M059J (cell line): ENCODE measurements at places on chromosomes 6 and 20.

DNA sequence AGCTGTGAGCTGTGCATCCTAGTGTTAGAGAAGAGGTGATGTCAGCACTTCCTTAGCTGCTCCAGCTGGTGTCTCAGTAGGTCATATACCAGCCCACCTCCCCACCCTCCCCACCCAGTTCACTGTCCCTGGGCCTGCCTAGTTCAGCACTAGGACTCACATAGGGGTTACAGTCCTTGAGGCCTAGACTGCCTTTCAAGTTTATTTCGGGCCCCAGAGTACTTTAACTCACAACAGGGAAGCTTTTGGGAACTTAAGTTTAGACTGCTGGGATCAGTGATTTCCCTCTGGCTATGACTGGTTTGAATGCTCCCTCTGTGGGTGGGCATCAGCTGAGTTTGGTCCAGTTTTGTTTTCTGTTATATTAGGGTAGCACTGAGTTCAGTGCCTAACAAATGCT is 139.2 kb upstream of the MMS22L start:
- no peak for DNase-seq

DNA sequence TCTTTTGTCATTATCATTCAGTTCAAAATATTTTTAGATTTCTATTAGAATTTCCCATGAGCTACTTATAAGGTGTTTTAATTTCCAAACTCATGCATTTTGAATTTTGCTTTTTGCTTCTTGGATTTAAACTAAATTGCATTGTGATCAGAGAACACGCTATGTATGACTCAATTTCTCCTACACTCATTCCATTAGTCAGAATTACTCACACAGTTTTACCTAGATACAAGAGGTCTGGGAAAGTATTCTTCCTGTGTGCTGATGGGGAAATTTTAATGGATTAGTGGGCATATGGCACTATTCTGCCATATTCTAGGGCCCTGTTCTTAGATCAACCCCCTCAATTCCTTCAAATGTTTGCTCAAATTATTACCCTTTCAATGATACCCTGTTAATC is 49.9 kb upstream of the BMP5 start:
- peak; percentile 94 for DNase-seq

DNA sequence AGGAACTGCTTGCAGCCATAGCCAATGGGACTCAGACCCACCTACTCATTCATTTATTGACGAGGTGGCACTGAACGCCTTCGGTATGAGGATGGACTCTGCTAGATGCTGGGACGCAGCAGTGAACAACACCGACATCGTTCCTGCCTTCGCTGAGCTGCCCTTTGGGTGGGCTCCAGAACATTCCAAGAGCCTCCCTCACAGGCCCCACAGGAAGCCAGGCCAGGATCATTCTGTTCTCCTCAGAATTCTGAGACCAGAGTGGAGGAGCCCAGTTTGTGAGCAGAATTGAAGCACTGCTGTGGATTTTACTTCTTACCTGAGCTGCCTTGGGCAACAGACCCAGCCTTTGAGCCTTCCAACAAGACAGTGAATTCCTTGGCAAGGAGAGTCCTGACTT is 82.1 kb downstream of the KCNB1 start:
- DNase-seq: no peak

DNA sequence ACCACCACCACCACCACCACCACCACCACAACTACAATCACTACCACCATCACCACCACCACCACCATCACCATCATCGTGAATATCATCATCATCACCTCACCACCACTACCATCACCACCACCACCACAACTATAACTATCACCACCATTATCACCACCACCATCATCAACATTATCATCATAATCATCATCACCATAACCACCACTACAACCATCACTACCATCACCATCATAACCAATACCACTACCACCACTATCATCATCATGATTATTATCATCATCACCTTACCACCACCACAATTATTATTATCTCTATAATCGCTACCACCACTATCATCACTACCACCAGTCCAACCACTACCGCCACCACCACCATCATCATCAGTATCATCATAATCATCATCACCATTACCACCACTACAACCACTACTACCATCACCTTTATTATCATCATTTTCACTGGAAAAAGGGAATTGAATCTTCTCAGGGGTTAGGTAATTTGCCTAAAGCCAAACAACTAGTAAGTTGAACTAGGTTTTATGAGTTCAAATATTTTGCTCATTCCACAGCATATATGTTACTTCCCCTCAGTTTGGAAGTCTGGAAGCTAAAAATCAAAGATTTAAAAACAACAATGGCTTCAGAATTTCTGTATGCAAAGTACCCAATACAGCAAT is 8.3 kb downstream of the RIPOR2 start:
- DNase-seq: no peak

GRCh38 chr6:148374040-148374774 is 31.6 kb downstream of the SASH1 start:
- no peak for DNase-seq

DNA sequence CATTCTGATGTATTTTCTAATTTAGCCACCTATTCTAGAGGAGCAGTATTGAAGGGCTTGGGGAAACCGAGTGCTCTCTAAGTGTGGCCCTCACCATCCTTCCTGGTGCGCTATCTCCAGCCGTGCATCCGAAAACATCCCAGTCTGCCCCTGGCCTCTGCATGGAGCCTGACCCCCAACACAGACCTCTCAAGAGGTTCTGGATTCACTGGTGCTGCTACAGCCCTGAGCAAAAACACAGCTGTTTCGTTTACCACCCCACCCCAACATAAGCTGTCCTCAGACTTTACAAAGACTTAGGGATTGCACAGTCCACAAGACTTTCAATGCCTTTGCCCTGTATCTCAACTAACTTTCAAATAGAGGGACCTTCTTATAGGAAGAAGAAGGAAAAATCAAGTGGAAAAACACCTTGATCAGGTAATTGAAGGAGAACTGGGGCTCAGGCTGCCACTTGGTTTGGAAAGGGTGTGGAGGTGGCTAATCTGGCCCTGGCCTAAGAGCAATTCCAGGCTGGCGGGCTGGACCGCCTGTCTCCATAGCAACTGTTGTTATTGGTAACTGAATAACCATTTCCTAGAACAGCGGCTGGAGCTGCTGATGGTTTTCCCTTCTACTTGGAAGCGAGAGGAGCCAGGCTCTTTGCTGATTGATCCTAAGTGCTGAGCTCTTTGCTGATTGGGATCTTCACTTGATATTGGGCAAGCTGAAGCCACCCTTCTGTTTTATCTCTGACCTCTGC is 90.2 kb upstream of the TOX2 start:
- peak; percentile 47 for DNase-seq

GRCh38 chr20:38094373-38094891 is 60.9 kb downstream of the RPRD1B start:
- DNase-seq: peak; percentile 94

- peak; percentile 87 for DNase-seq
Measured at GRCh38 chr6:144797881-144798589, 512.9 kb downstream of the UTRN start.

DNA sequence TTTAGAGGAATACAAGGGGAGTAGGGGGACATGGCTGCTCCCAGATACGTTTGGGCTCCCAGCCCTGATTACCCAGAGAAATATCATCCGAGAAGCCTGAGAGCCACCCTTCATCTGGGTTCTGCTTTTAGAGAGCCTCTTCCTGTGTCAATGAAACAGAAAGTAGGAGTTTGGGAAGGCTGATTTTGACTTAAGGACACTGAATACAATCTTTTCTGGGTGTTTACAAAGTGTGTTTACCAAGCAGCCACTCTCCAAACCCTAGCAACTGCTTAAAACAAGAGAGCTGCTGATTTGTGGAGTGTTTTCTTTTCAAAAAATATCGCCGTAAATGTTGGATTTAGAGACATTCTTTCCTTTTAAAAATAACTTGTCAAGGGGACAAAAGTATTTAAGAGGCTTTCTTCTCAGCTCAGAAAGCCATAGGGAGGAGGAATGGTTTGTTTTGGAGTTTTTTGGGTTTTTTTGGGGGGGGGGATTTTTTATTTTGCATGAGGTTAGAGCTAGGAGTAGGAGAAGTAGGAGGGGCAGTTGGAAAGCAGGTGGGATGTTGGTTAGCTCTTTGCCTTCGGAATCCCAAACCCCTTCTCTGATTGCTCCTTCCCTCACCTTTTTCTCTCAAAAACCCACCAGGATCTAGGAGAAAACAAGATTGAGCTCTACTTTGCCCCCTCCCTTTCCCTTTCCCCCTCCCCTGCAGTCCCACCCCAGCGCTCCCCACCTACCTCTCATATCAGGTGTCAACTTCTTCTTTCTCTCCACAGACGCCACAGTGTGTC is 12.4 kb downstream of the MAFB start:
- DNase-seq: no peak

DNA sequence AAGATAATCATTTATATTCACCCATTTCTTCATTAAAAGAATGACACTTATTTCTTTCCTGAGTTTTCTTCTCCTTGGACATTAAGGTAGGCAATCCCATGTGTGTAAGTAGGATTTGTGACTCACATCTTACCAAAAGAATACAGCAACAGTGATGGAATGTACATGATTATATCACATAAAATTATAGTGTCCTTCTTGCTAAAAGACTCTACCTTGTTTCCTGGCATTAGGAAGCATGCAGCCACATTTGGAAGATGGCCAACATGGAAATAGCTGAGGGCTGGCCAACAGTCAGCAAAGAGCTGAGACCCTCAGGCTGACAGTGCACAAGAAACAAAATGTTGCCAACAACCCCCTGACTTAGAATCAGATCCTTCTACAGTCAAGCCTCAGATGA is 327.9 kb upstream of the MARCKS start:
- DNase-seq: peak; percentile 60

GRCh38 chr20:47438464-47439381 is 63.0 kb upstream of the NCOA3 start:
- DNase-seq: peak; percentile 42

DNA sequence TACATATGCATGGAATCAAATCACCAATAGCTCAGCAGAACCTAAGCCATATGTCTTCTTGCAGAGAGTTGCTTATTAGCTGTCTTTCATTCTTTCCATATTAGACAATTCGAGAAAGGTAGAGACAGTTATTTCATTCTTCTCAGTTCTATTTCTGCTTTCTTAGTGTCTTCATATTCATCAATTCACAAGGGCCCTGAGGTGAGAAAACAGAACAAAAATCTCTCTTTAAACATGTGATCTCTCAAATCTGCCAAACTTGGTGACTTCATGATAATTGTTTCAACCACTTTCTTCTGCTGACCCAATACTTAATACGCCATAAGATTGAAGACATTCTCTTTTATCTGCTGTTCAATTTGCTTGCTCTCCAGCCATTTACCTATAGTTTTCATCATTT is 229.7 kb upstream of the MARCKS start:
- DNase-seq: no peak

- no peak for DNase-seq
Measured at GRCh38 chr20:60579941-60580515, 621.8 kb downstream of the CDH26 start.

DNA sequence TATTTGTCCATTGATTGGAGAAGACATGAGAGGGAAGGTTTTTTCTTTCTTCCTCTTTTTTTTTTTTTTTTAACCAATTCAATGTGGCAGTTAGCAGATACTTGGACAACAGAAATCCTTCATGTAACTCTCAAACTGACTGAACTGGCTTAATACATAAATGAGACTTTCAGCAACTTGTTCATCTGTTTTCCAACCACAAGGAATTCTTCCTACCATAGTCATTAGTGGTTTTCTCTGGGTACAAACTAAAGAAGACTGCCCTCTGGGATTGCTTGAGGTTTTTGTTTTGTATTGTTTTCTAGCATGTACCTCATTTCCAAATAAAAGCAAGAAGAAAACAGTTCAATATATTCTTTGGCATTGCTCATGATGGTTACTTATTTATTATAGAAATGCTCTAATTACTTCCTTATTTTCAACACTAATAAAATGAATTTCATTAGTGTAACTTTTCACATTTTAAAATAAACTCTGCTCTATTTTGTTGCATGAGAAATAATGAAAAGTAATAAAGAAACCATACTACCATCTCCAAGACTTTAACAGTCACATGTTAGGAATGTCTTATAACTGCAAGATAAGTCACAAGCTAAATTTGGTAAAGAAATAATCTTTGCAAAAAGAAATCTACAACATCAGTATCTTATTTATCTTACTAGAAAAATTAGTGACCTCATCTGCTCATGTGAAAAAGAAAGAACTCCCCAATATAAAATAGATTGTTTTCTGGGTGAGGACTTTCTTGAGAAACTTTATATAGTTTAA is 52.0 kb downstream of the ME1 start:
- peak; percentile 74 for DNase-seq

DNA sequence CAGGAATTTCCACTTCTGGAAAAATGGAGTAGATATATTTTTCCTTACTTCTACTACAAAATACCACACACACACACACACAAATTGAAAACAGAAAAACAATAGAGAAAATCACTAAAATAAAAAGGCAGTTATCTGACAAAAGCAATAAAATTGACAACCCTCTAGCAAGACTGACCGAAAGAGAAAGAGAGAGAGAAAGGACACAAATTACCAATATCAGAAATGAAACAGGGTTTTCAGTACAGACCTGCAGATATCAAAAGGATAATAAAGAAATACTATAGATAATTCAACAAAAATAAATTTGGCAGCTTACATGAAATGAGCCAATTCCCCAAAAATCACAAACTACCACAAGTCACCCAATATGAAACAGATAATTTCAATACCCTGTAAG is 104.7 kb downstream of the OPRM1 start:
- no peak for DNase-seq

- DNase-seq: no peak
Measured at GRCh38 chr20:32395066-32395465, 36.9 kb downstream of the ASXL1 start.

DNA sequence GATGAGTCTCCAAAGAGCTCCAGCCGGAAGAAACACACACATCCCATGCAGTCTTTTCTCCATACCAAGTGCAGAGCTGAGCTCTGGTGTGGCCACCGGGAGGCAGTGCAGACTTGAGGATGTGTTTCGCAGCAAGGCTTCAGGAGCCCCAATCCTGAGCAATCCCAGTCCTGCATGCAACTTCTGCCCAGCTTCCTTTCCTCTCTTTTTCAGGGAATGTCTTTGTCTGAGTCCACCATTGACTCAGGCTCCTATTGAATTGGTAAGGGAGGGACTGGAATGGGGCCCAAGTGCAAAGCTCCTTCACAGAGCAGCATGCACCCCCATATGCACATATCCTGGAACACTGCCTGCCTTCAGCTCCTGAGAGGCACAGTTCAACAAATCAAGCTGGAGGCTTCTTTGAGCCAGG is 50.5 kb upstream of the ASIP start:
- peak; percentile 86 for DNase-seq

- peak; percentile 92 for DNase-seq
Measured at GRCh38 chr6:4637691-4638433, 138.3 kb upstream of the CDYL start.

GRCh38 chr6:62345446-62345845 is 59.4 kb upstream of the KHDRBS2 start:
- DNase-seq: no peak

GRCh38 chr20:16451982-16452381 is 121.3 kb downstream of the KIF16B start:
- DNase-seq: no peak

GRCh38 chr20:11221046-11221445 is 547.2 kb upstream of the JAG1 start:
- no peak for DNase-seq

- DNase-seq: no peak
Measured at GRCh38 chr6:151835396-151835795, 27.9 kb downstream of the ESR1 start.

- no peak for DNase-seq
Measured at GRCh38 chr6:116518621-116519368, 7.4 kb downstream of the CALHM5 start.
